ENCODE measurements at places on chromosomes 12 and 14.

- DNase-seq = no peak
Measured at GRCh38 chr14:105244334-105244733, 4.0 kb upstream of the BTBD6 start.

DNA sequence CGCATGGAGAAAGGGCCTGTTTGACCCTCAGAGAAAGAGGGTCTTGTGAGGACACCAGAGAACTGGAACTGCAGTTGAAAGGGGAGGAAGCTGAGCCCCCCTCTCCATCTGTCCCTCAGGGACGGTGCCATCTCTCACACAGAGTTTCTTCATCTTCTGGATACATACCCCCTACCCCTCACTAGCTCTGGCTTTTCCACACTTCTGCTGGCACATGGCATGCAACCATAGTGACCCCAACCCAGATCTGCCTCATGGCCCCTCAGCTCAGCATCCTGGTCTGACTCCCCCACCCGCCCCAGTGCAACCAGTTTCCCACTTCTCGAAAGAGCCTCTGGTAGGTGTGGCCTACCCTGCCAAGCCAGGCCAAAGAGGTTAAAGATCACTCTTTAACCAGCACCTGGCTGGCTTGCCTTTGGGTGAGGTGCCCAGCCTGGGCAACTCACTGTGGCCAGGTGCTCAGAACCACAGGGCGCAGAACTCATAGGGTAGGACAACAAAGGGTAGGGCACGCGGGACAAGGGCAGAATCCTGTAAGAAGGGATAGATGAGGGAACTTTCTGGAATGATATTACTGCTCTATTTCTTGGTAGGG is 25.8 kb downstream of the GALNT16 start:
- DNase-seq = no peak

DNA sequence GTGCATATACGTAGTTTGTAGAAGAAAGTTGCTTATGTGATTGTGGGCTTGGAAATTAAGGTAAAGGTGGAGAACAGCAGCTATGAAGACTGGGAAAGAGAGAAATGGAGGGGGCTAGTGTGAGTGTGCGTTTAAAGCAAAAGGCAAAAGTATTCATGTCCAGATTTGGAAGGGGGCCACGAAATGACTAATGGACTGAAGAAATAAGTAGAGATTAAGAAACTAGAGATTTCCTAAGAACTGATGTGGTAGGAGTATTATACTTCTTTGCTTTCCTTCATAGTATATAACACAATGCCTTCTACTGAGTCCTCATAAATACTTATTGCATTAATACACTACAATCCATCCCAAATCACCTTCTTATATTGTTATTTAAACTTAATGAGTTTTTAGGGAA is 298.6 kb upstream of the NOVA1 start:
- no peak for DNase-seq

DNA sequence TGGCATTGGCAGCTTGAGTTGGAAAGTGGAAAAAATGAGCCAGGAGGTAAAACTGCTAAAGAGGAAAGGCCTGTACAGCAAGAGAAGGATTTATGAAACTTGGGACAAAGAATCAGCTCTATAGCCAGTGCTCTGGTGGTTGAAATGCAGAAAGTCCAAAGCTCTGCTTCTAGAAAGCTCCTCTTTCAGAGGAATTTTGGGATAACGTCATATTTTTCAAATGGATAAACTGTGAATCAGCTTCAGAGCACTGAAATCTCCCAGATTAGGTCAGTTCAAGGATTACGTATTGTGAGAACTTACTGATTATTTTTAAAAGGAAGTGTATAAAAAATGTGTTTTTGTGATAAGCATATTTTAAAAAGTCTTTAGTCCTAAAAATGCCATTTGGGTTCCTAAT is 203.1 kb upstream of the CNOT2 start:
- DNase-seq = no peak

GRCh38 chr14:87503711-87504110 is 489.3 kb downstream of the GALC start:
- DNase-seq = no peak

Data from activated gamma-delta T cell treated with Interleukin-2 at 50 U/mL for 16 hours (primary cell).